Sciatic nerve (tissue), 2 donors: ENCODE measurements at places on chromosomes 13 and 19. TPM values are rescaled to one million over a fixed set of nuclear protein-coding genes. Genes with fewer than 3 reads are reported as not detected.

The NFIX gene
- 131 TPM for total RNA-seq

The SIGLEC9 gene
- 5.3 TPM for total RNA-seq

The TPRX2 gene
- total RNA-seq = not detected

The LNX2 gene
- 10.1 TPM for total RNA-seq

The RBM42 gene
- total RNA-seq = 56.7 TPM

The ZNF253 gene
- 10.5 TPM for total RNA-seq

The MAG gene
- total RNA-seq = 82.2 TPM

The PTGER1 gene
- total RNA-seq = 2.4 TPM

The ANGPTL8 gene
- total RNA-seq = 15.5 TPM

The PPP1R12C gene
- 112 TPM for total RNA-seq

The ZNF575 gene
- total RNA-seq = 5.3 TPM
